Stimulated activated CD4-positive, alpha-beta T cell treated with anti-CD3 and anti-CD28 coated beads, Interleukin-1b, Interleukin-23, amount 100 ng/mL, for 48 hours (primary cell): ENCODE measurements at places on chromosomes 4 and X.

DNA sequence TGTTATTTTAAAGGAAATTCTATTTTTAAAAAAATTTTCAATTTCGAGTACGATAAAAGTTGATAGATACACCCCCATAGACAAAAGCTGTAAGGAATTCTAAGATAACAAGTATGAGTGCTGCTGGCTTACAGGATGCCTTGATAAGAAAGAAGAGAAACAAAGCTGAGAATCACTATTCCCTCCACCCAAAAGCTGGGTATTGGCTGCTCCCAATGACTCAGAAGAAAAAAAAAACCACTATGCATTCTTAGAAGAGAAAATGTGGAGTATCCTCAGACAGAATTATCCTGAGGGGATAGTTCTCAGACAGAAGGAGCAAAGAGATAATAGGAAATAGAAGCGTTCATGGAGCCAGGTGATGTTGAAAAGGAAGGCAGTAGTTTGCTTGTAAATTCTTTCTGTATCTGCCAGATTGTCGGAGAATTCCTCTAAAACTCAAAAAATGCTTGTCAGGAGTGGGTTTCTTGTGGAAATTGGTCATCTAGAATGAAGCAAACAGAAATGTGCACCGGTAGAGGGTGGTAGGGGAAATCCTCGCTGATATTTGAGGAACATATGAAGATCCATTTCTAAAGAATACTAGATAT, 217.5 kb upstream of the ADAMTS3 start:
- no peak for DNase-seq

GRCh38 chr4:154854362-154854761, 73.3 kb downstream of the RBM46 start:
- DNase-seq: no peak

- DNase-seq: no peak
Observed at GRCh38 chrX:103155201-103155600, 59.7 kb upstream of the BEX4 start.

DNA sequence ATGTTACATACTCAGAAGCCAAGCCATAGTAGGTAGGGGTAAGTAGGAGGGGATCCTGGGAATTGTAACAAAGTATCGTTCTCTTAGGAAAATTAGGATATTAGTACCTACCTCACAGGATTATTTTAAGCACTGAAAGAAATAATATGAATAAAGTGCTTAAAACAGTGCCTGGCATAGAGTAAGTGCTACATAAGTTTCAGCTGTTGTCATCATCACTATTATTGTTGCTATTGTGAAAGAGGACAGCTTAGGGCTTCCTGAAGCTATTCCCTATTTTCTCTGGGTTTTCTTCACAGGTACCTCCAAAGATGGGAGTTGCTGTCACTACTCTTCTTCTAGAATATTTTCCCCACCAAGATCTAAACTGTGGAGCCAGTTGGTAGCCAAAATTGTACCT, 443.7 kb upstream of the FGF16 start:
- no peak for DNase-seq

GRCh38 chr4:16582526-16582925, 315.9 kb downstream of the LDB2 start:
- DNase-seq: no peak

DNA sequence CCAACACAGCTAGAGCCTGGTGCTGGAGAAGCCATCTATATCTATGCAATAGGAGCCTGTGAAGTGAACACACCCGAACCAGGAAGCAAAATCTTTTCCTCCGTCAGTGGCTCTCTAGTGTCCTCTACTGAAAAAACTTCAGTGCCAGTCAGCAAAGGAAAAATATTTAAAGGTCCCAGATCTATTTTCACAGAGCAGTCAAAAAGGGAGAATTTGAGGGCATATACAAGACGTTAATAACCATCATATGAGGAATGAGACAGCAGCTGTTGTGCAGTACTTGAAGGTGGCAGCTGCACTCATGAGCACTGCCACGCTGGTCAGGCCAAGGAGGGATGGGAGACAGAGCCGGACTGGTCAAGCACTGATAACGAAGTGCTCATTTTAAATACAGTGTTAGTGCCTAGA, 14.4 kb downstream of the MCUB start:
- DNase-seq: no peak

DNA sequence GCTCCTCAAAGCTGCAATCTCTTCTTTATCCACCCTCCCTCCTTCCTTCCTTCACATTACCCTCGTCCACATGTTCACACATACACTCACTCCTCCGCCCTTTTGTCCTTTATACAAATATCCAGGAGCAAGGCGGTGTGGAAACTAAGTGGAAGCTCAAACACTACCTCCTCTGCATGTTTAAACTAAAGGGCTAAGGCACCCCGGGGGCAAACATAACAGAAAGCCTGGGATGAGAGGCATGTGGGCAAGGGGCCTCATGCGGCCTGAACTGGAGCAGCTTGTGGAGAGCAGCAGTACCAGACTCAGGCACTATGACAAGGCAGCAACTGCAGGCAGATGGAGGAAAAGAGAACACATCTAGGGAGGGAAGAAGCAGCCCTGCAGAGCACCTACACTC, 9.5 kb downstream of the MAB21L2 start:
- no peak for DNase-seq

DNA sequence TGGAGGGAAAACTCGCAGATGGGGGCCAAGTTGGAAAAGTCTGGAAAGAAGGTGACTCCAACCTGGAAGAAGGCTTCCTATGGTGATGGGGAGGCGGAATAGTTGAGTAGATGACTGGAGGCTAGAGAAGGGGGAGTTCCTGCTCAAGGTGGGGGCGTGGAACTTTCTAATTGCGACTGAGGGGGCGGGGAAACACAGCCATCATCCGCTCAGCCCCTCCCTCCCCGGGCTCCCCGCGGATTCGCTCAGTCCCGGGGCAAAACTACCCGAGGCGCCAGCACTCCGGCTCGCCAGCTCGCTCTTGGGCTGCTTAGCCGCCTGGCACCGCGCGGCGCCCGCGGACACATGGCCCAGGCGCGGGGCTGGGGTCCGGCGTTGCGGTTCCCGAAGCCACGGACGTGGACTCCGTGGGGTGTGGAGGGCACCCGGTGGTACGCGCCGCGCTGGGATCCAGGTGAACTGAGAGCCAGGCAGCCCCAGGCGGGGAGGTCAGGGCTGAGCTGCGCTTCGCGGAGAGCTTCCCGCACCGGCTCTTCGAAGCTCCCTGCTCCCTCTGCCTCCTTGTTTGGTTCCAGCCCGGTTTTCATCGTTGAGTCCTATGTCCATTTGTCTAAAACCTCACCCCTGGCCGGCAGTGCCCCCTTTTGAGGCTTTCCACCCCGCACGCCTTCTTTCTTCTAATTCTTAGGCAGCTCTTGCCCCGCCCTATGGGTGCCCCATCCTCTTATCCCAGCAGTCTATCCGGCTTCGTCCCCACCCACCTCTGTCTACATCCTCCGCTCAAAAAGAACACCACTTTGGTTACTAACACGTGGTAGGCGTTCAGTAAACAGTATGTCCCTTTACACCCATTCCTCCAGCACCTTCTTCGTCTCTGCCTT, 38.9 kb downstream of the STARD8 start:
- no peak for DNase-seq
